ENCODE measurements at places on chromosomes 2 and 18.

DNA sequence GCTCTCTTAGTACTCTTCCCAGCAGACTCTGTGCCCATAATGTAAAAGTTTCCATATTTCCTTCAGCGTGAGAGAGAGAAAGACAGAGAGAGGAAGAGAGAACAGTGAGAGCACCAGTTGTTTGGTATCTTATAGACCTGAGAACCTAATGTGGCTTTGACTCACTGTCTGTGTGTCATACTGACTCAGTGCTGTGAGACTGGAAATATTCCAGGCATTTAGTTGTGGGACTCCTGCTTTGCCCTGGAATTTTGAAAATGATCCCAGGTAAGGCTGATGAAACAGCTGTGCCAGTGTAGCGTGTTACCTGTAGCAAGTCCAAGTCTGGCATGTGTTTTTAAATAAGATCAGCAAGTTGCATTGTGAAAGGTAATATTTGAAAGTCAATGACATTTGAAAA lies 87.9 kb upstream of the KCNH7 start:
- DNase-seq = no peak

- DNase-seq = no peak
Observed at GRCh38 chr2:103293067-103293741, 531.4 kb downstream of the TMEM182 start.

DNA sequence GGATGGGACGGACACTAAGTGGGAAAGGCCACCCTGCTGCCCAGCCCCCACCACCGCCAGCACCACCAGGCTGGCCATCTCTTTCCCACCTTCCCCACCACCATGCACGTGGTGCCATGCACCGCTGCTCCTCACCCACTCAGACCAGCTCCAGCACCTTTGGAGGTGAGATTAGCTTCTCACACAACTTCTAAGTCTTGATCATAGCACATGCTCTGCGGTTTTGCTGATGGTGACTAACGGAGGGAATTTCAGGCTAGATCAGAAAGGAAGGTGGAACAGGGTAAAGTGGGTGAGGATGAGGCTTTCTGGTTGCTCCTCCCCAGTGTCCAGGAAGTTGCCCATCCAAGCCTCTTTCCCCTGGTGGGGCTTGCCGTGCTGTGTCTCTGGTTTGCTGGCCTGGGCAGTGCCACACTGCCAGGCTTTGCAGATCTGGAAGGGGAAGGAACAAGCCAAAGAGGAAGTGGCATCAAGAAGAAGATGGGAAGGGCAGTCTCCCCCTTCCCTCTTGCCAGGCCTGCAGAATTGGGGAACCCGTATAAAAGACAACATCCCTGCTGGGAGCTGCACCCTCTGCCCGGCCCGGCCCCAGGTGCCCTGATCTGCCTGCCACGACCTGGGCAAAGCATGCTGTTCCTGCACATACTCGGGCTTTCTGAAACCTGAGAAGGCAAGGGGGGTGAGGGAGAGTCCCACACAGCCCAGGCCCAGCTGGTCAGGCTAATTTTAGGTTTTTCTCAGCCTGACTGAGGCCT lies 44.3 kb upstream of the CAB39 start:
- DNase-seq = no peak

DNA sequence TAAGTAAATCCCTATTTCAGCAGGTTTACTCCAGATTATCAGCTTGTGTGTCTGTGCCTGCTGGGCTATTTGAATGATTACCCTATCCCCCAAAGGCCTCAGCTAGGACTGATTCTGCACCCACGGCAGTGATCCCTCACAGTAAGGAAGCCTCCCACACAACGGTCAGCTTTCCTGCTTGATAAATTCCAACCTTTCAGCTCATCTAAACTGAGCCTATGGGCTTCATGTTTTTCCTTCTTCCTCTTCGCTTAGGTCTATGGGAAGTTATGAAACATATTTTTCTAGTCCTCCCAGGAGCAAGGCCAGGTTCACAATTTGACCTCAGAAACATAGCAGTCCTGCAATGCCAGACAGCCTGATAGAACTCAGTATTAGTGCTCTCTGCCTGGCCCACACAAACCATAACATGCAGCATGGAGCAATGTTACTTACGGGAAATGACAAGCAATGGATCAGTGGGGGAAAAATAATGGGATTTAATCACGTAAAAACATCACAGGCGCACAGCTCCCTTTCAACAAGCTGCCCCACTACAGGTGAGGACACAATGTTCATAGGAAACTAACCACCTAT lies 170.9 kb downstream of the ZNF521 start:
- DNase-seq = no peak

DNA sequence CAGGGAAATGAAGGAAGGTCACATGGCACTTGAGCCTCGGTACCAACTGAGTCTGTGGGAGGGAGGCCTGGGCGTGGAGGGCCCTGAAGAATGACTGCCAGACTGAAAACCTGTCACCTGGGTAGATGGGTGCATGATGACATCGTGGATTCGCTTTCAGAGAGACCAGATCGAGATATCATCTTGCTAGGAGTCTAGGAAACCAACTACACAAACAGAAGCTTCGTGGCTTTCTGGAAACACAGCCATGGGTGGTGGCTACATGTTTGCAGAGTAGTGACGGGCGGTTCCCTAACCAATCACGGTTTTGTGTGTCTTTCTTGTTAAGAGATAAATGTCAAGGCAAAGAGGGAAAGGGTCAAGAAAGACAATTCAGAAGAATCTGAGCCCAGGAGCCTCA lies 155.0 kb downstream of the EIPR1 start:
- DNase-seq = peak; percentile 63

DNA sequence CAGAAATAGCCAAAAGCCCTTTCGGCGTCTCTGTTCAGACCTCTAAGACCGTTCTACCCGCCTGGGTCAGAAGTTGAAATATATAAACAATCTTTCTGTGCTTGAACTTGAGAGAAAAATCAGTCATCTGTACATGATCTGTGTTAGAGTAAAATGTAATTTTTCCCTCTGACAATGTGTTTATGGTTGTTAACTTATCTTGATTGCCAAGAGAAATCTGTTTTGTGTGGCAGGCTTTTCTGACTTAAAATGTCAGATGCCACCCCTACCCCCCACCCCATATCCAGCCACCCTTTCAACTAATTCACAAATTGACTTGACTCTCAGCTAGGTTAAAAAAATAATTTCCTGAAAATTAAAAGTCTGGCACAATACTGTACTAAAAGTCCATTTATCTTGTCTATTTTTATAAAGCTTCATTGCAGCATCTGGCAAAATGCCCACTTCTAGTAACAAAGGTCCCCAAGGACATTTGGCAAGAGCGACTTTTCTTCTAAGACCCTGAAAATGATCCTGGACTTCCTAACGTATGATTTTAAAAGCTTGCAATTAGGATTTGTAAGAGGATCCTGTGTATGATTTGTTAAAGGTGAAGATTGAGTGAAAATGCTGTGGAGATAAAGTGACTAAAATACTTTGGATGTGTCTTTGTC lies 304.2 kb downstream of the EPHA4 start:
- no peak for DNase-seq

DNA sequence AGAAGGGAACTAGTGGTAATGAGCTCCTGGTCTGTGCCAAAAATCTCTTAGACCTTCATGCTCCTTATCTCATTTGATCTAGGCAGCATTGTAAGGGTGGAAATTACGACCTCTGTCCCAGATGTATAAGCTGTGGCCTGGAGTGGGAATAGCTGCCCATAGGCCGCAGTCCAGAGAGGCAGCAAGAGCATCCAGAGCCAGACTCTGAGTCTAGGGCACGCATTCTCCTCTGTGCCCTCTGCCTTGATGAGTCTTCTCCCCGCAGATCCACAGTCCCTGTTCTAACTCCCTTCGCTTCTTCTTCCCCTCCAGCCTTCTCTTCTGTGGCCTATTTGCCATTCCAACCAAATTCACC lies 304.6 kb downstream of the MYCN start:
- no peak for DNase-seq

GRCh38 chr2:83862600-83862999 lies 596.5 kb downstream of the SUCLG1 start:
- no peak for DNase-seq

- no peak for DNase-seq
Observed at GRCh38 chr2:239276851-239277250, 124.0 kb downstream of the HDAC4 start.

- DNase-seq = no peak
Observed at GRCh38 chr2:23541503-23542229, 156.7 kb downstream of the KLHL29 start.

- DNase-seq = no peak
Observed at GRCh38 chr2:69538872-69539548, 101.8 kb upstream of the NFU1 start.

DNA sequence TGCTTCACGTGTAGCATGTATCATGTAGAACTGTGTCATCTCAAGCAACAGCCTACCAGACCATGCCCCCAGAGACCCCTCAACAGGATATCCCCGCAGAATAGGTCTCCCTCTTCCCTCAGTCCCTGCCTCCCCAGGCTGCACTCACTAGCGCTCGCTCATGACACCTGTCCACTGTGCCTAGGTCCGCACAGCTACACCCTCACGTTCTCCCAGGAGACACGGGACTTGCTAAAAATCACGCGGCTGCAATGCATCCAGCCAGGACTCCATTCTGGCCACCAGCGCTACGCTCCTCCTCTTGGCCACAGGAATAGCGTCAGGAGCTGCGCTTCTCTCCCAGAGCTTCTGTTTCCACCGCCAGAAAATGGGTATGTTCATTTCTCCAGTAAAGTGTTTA lies 2.5 kb downstream of the PXDN start:
- no peak for DNase-seq

DNA sequence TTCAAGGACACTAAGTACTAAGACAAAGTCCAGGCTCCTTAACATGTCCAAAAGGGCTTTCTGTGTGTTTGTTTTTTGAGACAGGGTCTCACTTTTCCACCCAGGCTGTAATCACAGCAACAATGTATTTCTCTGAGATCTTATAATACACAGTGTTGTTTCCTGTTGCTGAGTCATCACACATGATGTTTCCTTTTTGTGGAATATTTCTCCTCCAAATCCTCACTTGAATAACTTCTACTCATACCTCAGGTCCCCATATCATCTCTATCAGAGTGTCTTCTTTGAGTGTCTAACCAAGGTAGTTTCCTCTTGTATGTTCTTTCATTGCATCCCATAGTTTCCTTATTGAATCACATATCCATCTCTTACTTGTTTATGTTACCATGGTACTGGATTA lies 632.0 kb upstream of the PIK3C3 start:
- no peak for DNase-seq

DNA sequence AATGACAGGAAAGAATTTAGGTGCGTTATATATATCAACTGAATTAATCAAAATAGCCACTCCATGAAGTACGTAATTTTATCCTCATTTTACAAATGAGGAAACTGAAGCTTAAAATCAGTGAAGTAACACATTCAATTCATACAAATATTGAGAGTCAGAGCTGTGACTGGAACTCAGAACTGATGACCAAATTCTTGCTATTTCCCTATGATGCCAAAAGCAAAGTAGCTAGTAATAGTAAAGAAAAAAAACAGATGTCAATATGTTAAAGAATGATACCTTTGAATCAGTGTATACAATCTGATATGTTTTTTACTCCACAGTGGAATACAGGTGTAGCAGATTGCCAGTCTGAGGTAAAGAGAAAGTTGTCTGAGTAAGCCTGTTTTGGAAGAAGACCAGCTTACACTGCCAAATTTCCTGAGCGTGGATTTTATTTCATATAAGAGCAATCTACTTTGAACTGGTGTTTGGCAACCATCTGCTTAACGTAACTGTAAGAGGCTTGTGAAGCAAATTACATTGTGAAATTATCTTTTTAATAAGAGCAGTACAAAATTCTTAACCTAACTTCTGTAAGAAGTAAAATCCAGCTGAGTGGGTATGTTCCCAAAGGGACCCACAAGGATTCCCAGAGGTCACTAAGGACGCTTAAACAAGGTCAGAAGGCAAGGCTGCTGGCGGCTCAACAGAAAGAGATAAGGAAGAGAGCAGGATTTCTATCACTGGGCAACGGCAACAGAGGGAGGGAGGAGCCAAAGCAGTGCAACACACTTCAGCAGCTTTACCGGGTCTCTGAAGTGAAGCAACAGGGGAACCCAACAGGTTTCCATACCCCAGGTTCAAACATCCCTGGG lies 85.6 kb downstream of the IKZF2 start:
- DNase-seq = no peak
